Renal cortex interstitium (tissue), 15 donors: ENCODE measurements at places on chromosomes 7 and 10.

GRCh38 chr7:107122486-107122911, 46.3 kb upstream of the HBP1 start:
- no peak for DNase-seq

- no peak for DNase-seq
These were observed 64.0 kb downstream of the C10orf143 start for GRCh38 chr10:130046591-130046990.

GRCh38 chr10:110733218-110733952, 89.2 kb downstream of the RBM20 start:
- no peak for DNase-seq

- no peak for DNase-seq
These were observed 32.1 kb upstream of the LHFPL3 start for GRCh38 chr7:104296266-104296665.

DNA sequence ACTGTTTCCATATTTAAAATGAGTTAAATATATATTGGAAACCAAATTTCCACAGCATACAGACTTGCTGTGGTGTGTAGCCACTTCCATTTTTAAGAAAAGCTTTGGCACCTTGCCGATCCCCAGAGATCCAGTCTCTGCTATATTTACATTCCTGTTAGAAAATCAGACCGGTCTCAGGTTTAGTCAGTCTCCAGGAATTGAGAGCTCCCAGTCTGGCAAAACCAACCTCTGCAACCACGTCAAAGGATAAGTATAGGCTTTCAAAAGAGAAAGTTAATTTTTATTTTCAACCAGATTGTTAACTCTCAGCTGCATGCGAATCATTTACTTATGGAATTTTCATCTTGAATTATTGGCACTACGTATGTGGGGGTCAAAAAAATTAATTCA, 28.2 kb downstream of the PUS7 start:
- DNase-seq = no peak

DNA sequence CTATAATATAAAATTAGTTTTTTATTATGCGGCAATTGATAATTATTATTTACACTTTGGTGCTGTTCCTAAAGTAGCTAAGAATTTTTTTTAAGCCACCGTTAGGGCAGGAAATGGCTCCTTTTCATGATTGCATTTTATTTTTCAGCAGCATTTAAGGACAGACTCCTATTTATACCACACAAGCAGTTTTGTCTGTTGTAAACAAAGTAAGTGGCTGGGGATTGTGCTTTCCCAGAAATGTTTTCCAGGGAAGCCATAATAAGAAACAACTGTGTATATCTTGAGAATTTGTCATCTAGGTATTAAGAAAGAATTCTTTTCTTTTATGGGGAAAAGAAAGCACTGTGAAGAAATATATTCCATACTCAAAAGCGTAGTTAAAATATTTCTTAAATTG, 232.0 kb downstream of the VTI1A start:
- DNase-seq = no peak

DNA sequence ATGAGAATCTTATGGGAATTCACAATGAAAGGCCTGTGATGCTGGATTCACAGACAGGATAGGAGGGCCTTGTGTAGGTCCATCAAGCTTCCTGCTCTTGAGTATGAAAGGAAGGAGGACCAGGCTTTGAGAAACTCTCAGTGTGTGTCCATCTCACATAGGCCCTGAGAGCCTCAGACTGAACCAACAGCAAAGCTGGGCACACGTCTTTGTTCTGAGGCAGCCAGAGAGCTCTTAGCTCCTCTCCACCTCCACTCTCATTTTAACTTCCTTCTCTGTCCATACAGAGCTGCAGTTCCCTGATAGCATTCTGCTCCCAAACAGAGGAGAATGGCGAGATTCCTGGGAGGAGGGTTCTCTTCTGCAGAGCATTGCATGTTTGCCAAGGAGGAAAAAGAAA, 515.6 kb downstream of the CALN1 start:
- DNase-seq = no peak

DNA sequence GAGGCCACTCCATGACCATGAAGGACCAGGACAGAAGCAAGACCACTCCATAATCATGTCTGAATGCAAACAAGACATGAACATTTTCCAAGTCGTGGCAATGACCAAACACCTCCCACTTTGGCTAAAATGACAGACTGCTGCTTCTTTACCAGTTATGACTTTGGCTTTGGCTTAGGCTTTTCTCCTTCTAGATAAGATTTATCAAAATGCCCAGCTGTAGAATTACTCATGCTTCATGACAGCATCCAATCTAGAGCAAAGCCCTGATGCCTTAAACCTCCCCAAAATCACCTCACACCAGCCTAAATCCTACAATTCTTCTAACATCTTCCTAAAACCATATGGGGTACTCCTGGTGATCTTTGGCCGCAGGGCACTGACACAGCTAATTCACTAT, 102.1 kb downstream of the VPS41 start:
- DNase-seq = no peak

- peak; percentile 84 for DNase-seq
These were observed at the start of gene GLI3 for GRCh38 chr7:42236976-42237810. TSS of gene GLI3 (minus strand) at chr7:42237209. CDS start at chr7:42223253, 13,956 bp downstream.

DNA sequence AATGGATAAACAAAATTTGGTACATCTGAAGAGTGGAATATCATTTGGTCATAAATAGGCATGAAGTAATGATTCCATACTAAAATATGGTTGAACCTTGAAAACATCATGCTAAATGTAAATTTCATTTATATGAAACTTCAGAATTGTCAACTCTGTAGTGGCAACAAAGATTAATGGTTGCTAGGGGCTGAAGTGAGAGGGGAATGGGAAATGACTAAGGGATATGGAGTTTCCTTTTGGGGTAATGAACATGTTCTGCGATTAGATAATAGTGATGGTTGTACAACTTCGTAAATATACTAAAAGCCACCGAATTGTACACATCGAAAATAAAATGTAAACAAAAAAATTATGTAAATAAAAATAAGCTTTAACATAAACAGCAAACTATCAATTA, 384.1 kb upstream of the STEAP1 start:
- no peak for DNase-seq
